ENCODE measurements at places on chromosomes 16 and 17.

GRCh38 chr17:39699818-39700147 is at the start of gene ERBB2:
ERBB2 (plus strand) TSS chr17:39700064; CDS start chr17:39700239, 175 bp downstream.
- DNase-seq: no peak

- DNase-seq: no peak
Observed at GRCh38 chr17:57010487-57010886, 32.6 kb downstream of the SCPEP1 start.

- DNase-seq: no peak
Observed at GRCh38 chr17:61063528-61063927, 336.1 kb upstream of the TBX2 start.

DNA sequence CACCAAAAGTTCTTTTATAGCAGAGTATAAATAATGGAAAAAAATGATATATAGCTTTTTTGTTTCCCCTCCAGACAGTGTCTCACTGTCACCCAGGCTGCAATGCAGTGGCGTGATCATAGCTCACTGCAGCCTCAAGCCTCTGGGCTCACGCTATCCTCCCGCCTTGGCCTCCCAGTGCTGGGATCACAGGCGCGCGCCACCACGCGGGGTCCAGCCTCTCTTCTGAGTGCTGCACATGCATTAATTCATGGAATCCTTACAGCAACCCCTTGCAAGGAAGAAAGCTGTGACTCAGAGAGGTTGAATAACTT is 18.0 kb upstream of the ZNF629 start:
- DNase-seq: no peak
